ENCODE measurements at places on chromosomes 2 and 18.

DNA sequence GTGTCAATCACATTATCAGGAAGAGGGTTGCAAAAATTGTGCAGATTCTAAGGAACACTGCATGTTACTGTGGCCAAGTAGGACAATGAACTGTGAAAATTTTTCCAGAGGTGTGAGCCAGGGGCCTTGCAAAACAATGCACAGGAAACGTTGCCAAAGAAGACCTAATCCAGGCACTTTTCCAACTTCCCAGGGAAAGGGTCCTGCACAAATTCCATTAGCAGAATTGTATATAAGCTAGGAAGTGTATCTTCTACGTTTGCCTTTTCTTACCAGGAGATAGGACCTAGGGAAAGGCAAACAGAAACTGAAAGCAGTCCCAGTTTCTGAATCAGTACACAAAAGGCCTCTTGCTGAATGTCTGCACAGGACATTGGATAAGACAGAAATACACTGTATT, 1888.3 kb upstream of the CELF4 start:
- H3K4me3 ChIP-seq: no peak overlapping the region
- H3K27ac ChIP-seq: no peak overlapping the region
- no peaks in the 10 kb centered on the region for H3K27me3 ChIP-seq
- no peaks in the 10 kb centered on the region for H3K4me1 ChIP-seq

DNA sequence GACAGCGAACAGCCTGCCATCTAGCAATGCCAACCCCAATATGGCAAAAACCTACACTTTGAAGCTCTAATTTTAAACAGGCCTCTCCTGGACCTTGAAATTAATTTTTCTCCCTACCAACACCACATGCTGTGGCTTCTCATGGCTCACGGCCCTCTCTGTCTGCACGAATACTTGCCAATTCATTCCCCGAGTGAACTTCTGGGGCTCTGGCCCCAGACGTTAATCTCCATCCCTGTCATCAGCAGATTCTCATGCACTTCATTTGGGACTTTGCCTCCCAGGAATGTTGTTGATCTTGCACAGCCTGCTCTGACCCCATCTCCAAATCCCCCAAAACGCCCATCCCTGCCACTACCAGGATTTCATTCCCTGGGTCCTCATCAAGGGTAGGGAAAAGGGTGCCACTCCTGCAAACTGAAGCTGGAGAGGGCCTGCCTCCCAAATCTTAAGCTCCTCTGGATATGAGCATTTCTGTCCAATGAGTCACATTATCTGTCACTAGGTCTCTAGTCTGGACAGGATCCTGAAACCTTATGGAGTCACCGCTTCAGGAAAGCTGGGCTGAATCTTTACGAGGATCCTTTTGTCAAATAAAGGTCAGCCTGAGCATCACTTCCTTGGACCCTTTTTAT, 10.4 kb downstream of the FIGLA start:
- no peaks in the 10 kb centered on the region for H3K4me1 ChIP-seq
- no peak overlapping the region for H3K4me3 ChIP-seq
- H3K36me3 ChIP-seq: peaks cover 4% of the 10 kb centered on the region
- peaks cover 40% of the 10 kb centered on the region for H3K27me3 ChIP-seq

GRCh38 chr2:67840460-67841068, 222.2 kb downstream of the C1D start:
- no peak overlapping the region for H3K4me3 ChIP-seq
- H3K36me3 ChIP-seq: no peaks in the 10 kb centered on the region
- H3K4me1 ChIP-seq: peaks cover 5% of the 10 kb centered on the region
- no peak overlapping the region for H3K27ac ChIP-seq
- peaks cover 58% of the 10 kb centered on the region for H3K27me3 ChIP-seq
- no peak for DNase-seq

DNA sequence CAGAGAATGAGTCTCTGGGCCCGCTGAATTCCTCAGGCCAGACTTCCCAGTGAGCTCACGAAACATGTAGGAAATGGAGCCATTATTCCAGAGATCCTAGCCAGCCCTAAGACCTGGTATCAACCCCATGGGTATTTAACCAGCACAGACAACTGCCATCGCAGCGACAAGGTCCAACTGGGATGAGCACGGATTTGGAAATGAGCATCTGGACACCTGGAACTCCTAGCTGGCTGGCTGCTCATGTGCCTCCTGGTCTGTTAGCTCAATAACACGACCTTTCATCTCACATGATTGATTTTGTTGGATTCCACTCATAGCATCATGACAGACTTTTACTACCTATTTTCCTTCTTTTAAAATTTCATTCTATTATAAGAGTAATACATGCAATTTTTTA, 51.0 kb downstream of the POU3F3 start:
- no peaks in the 10 kb centered on the region for H3K4me1 ChIP-seq
- no peaks in the 10 kb centered on the region for H3K36me3 ChIP-seq
- DNase-seq: no peak
- no peak overlapping the region for H3K4me3 ChIP-seq

DNA sequence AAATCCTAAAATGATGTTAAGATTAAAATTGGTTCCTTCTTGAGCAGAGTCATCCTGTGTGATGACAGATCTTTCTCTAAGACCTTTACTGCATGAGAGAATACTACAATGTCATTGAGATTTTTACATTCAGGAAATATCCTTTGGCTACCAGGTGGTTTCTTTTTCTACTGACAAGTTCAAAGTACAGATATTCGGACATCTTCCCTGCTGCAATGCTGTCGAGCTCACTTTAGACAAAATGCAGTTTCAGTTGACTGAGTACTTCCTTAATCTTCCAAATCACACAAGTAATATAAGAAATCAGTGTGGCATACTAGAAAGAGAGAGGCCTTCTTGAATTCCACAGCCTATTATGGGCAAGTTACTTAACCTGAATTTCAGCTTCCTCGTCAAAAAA, 207.9 kb upstream of the ACVR2A start:
- H3K27me3 ChIP-seq: no peaks in the 10 kb centered on the region
- H3K27ac ChIP-seq: no peak overlapping the region
- no peak overlapping the region for H3K4me3 ChIP-seq
- DNase-seq: no peak
- no peaks in the 10 kb centered on the region for H3K36me3 ChIP-seq
- H3K4me1 ChIP-seq: peaks cover 6% of the 10 kb centered on the region

DNA sequence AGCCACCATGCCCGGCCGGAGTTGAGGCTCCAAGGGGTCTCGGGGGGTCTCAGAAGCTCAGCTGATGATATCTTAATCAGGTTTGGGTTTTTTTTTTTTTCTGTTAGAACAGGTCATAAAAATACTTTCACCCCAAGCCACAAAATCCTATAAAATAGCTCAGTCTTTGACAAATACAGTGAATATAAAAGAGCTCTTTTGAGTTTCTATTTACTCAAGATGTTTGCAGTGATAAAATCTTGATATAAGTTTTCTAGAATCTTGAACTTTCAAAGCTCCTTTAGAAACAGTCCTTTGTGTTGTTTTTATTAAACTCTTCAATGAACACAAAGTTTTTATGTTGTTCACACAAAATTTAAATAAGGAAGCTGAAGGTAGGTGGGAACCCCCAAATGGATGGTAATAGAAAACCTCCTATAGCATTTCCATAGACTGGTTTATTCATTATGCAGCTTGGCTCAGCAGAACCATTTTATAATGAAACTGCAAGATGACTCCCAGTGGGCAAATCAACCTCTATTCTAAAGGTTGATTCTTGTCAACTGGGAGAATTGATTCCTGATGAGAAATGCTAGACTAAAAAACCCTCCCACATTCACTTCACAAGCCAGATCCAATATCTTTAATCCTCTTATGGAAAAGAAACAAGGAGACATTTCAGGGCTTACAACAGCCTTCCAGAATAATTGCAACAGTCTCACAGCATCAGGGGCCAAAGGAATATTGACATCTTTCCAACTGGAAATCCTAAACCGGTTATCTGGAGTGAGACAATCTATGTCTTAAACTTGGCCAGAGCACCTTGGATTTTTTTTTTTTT, 13.6 kb upstream of the NARS1 start:
- DNase-seq: no peak
- peaks cover 2% of the 10 kb centered on the region for H3K36me3 ChIP-seq
- no peaks in the 10 kb centered on the region for H3K27me3 ChIP-seq
- H3K4me3 ChIP-seq: no peak overlapping the region
- peaks cover 10% of the 10 kb centered on the region for H3K4me1 ChIP-seq
- H3K27ac ChIP-seq: no peak overlapping the region

- H3K27me3 ChIP-seq: no peaks in the 10 kb centered on the region
- no peaks in the 10 kb centered on the region for H3K36me3 ChIP-seq
- DNase-seq: no peak
- no peak overlapping the region for H3K27ac ChIP-seq
These were observed 32.8 kb downstream of the TGFA start for GRCh38 chr2:70520825-70521224.

DNA sequence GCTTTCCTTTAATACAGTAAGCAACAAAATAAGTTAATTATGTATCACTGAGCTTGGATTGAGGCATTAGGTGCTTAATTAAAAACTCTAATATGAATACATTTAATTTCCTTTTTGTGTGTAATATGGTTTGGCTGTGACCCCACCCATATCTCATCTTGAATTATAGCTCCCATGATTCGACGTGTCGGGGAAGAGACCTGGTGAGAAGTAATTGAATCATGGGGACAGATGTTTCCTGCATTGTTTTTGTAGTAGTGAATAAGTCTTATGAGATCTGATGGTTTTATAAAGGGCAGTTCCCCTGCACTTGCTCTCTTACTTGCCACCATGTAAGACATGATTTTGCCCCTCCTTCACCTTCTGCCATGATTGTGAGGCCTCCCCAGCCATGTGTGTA, 325.4 kb upstream of the CDH7 start:
- H3K4me3 ChIP-seq: no peak overlapping the region
- no peaks in the 10 kb centered on the region for H3K4me1 ChIP-seq
- no peaks in the 10 kb centered on the region for H3K27me3 ChIP-seq
- H3K27ac ChIP-seq: no peak overlapping the region

DNA sequence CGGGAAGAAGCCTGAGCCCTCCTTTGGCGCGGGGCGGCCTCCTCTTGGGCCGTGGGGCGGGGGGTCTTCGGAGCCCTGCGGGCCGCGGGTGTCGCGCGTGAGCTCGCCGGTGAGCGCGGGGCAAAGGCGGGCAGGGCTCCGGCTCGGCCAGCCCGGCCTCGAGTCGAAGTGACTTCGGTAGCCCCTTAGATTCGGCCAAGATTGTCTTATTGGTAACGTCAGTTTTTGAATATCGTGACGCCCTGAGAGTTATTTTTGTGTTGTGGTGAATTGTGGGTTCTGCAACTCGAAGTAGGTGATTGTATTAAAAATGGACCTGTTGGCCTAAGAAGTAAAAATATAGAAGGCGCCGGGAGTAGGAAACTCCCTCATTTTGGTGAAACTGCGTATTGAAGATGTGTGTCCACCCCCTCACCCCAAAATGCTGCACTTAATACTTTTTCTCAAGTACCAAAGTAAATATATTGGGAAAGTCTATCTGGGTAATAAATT, 669 bp downstream of the MARCHF7 start:
- H3K27me3 ChIP-seq: no peaks in the 10 kb centered on the region
- H3K27ac ChIP-seq: peak overlapping the region; percentile 99
- no peak for DNase-seq

DNA sequence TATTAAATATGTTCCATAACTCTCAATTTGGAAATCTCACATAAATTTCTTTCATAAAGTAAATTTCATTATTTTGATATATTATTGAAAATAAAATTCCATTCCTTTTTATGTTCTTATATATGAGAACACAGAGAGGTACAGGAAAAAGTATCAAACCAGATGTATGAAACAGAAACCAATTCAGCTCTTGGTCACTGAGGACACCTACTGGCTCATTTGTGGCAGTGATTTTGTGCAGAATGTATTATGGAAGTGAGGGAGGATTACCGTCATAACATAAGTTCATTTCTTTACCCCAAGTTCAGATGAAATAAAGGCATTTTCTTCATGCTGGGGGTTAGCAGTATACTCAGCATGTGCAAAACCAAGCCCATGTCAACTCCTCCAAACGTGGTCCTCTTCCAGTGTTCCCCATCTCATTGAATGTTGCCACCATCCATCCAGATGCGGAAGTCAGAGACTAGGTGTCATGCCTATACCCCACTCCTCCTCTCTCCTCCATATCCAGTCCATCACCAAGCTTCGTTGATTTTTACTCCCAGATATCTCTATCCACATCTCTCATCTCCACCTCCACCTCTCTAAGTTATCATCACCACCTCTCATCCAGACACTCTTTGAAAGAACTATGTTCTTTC, 41.7 kb upstream of the MALL start:
- H3K36me3 ChIP-seq: peaks cover 1% of the 10 kb centered on the region
- H3K27me3 ChIP-seq: peaks cover 8% of the 10 kb centered on the region
- H3K4me1 ChIP-seq: peaks cover 5% of the 10 kb centered on the region
- no peak for DNase-seq

DNA sequence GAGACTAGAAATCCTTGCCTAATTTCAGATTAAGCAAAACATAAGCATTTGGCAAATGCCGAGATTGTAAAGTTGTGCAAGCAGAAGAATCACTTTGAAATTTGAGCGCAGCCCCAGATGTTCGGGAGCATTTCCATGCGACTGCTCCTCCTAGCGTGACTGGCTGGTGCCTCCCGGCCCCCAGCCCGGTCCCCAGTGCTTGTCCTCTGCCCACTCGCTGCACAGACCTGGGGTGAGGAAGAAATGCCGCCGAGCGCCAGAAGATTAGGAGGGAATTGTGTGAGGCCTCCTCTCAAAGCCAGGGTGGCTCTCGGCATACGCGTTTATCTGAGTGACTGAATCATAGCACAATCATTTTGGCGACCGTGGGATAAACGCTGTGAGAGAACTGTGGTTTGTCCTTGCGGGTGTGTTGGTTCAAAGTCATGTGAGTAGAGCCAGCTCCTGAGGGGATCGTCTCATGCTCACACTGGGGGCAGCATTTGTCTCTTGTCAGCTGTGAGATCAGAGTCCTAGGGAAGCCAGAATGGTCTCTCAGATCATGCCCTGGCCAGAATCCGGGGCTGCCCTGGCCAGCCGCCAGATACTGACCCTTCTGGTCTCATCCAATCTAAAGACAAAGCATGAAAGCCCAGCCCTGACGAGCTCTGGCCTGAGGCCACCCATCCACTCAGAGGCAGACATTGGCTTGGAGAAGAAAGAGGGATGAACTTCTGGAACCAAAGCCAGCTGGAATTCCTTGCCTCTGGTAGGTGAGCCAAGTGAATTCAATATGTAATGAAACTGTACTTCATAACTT, 189.3 kb downstream of the SH3RF3 start:
- no peak for DNase-seq
- H3K27ac ChIP-seq: no peak overlapping the region
- no peak overlapping the region for H3K4me3 ChIP-seq
- peaks cover 65% of the 10 kb centered on the region for H3K27me3 ChIP-seq
- H3K36me3 ChIP-seq: no peaks in the 10 kb centered on the region

GRCh38 chr2:85326406-85327159, 1.2 kb downstream of the TGOLN2 start:
- peak overlapping the region; percentile 99 for H3K27ac ChIP-seq
- peak; percentile 16 for DNase-seq
- H3K4me3 ChIP-seq: peak overlapping the region; percentile 99
- peaks cover 53% of the 10 kb centered on the region for H3K4me1 ChIP-seq
- peaks cover 18% of the 10 kb centered on the region for H3K36me3 ChIP-seq

DNA sequence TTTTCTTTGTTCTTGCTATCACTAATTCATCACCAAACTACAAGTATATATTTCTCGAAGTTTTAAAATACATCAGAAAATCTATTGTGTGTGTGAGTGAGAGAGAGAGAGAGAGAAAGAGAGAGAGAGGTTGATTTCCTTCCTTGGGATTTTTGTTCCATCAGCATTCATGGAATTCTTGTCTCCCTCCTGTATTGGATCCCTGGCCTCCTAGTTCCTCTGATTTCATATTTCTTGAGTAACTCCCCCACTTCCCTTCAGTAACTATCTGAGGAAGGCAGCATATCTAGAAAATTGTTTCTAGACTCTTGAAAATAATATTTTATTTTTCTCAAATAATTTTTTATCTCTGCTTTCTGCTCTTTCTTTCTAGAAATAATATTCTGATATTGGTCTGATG, 13.3 kb upstream of the ACTR2 start:
- no peaks in the 10 kb centered on the region for H3K4me1 ChIP-seq
- no peaks in the 10 kb centered on the region for H3K27me3 ChIP-seq
- DNase-seq: no peak
- H3K36me3 ChIP-seq: no peaks in the 10 kb centered on the region
- H3K27ac ChIP-seq: no peak overlapping the region
- no peak overlapping the region for H3K4me3 ChIP-seq

Measured in T-helper 17 cell (primary cell).